Myometrial cell (primary cell): ENCODE measurements at places on chromosomes 6 and 20. TPM values are rescaled to one million over a fixed set of nuclear protein-coding genes. Genes with fewer than 3 reads are reported as not detected.

Gene NCOA6
- 7.2 and 9.2 TPM in 2 replicates for total RNA-seq

Gene PPP1R14C
- total RNA-seq, result not detected in 2 replicates

Gene CST5
- not detected in 2 replicates for total RNA-seq

Gene ADTRP
- 1.2 TPM in 1 of 2 replicates, not detected in the other for total RNA-seq

Gene OR2H1
- total RNA-seq, result not detected in 2 replicates

Gene LPIN3
- 14.4 and 18.1 TPM in 2 replicates for total RNA-seq

Gene GUCA1A
- 0.58 and 1.2 TPM in 2 replicates for total RNA-seq

Gene TULP1
- total RNA-seq, result not detected in 2 replicates

Gene EPHA7
- under 0.01 TPM in 2 replicates for total RNA-seq

Gene MYB
- total RNA-seq, result 2.5 and 4.0 TPM in 2 replicates

Gene SIRPD
- not detected in 2 replicates for total RNA-seq

Gene TRIM15
- not detected in 2 replicates for total RNA-seq

Gene TGM2
- 1,107 and 1,197 TPM in 2 replicates for total RNA-seq

Gene OXT
- total RNA-seq, result not detected in 2 replicates

Gene APCDD1L
- 31.0 and 36.9 TPM in 2 replicates for total RNA-seq

Gene C6orf15
- total RNA-seq, result not detected in 2 replicates

Gene KHDC1
- total RNA-seq, result 3.2 and 6.1 TPM in 2 replicates
